ENCODE measurements at places on chromosomes 16 and 17. TPM values are rescaled to one million over a fixed set of nuclear protein-coding genes. Genes with fewer than 3 reads are reported as not detected.

Gene ABCC12
- 0.94 TPM for total RNA-seq

Gene HEATR9
- not detected for total RNA-seq

Gene DHX38
- 42.5 TPM for total RNA-seq

Gene MEIOB
- not detected for total RNA-seq

Gene TP53TG3F
- total RNA-seq = not detected

Gene REXO5
- 0.63 TPM for total RNA-seq

Gene PIRT
- total RNA-seq = not detected

Gene MYH11
- 8.4 TPM for total RNA-seq

GRCh38 chr16:2819179-2819938, 2.3 kb downstream of the PRSS21 start:
- H3K27me3 ChIP-seq = peaks cover 2% of the 10 kb centered on the region
- H3K27ac ChIP-seq = no peak overlapping the region

- H3K4me1 ChIP-seq = no peaks in the 10 kb centered on the region
- H3K27me3 ChIP-seq = no peaks in the 10 kb centered on the region
- DNase-seq = no peak
Measured at GRCh38 chr16:76661691-76662235, 384.6 kb downstream of the CNTNAP4 start.

DNA sequence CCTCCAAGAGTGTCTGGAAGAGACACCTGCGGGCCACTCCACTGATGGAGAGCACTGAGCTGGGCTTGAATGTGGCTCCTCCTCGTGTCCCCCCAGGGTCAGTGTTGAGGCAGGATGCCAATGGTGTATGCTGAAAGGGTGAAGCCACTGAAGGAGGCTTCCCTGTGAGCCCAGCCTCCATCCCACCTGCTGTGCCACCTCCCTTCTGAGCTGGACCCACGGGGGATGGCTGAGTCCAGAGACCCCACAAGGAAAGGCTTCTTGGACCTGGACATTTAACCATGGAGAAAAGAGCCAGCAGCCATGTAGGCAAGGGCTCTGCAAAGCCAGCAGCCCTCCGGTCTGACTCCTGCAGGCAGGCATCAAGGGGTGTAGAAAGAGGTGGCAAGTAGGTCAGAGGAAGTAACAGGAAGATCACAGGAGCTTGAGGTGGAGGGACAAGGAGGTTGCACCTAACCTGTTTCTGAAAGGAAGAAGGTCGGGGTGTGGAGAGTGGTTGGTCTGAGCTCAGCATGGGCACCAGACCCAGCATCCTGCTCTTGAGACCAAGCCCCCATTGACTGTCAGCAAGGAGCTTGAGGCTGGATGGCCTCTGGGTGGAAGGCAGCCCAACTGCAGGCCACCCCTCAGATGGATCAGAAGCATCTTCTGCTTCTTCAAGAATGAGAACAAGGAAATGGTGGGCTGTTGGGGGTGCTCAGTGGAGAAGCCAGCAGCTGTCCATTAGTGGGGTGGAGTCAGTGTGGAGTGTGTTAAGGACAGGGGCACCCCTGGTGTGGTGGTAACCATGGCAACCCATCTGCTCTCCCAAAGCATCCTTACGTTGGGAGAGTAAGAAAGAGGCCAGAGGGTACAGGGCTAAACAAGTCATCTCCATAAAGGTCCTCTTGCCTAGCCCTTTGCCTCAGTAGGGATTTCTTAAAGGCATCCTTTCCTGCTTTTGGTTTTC, 80.7 kb downstream of the PLD6 start:
- H3K4me3 ChIP-seq = no peak overlapping the region
- peak; percentile 32 for DNase-seq
- peaks cover 85% of the 10 kb centered on the region for H3K4me1 ChIP-seq
- H3K36me3 ChIP-seq = peaks cover 22% of the 10 kb centered on the region
- H3K27me3 ChIP-seq = no peaks in the 10 kb centered on the region

DNA sequence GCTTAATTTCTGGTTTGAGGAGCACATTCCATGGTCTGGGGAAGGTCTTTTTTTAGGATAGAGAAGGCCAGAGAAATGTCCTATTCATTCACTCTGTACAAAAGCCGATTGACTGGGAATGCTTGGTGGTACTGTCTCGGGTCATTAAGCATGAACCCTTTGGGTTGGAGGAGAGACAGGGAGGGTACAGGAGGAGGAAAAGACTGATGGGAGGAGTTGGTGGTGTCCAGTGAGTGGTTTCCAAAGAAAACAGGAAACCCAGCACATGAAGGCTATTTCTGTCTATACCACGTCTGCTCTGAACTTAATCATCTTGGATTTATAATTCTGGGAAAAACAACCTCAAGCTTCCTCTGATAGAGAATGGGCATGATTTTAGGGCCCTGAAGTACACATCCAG, 111.9 kb downstream of the XYLT1 start:
- H3K27me3 ChIP-seq = no peaks in the 10 kb centered on the region
- no peak for DNase-seq
- H3K4me3 ChIP-seq = no peak overlapping the region
- no peaks in the 10 kb centered on the region for H3K36me3 ChIP-seq
- no peaks in the 10 kb centered on the region for H3K4me1 ChIP-seq

GRCh38 chr16:47731252-47731651, 270.1 kb downstream of the PHKB start:
- no peaks in the 10 kb centered on the region for H3K4me1 ChIP-seq
- H3K4me3 ChIP-seq = no peak overlapping the region
- no peaks in the 10 kb centered on the region for H3K36me3 ChIP-seq
- no peak overlapping the region for H3K27ac ChIP-seq
- DNase-seq = no peak

DNA sequence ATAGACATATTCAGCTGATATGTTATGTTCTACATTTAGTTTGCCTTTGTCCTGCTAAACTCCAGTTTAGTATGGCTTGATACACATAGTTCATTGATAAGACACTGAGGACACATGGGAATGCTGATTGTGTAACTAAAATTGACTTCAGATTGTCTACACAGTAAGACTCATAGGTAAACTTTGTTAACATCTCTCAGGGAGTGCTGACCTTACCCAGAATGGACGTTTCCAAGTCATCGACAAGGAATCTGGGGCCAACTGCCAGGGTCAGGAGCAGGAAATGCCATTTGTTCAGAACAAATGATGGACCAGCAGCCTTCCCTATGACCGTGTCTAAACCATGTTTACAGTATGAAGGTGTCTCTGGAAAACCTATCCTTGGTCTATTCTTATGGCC, 58.7 kb downstream of the DYNLRB2 start:
- DNase-seq = no peak
- no peaks in the 10 kb centered on the region for H3K4me1 ChIP-seq
- no peaks in the 10 kb centered on the region for H3K27me3 ChIP-seq
- no peak overlapping the region for H3K4me3 ChIP-seq
- no peaks in the 10 kb centered on the region for H3K36me3 ChIP-seq
- no peak overlapping the region for H3K27ac ChIP-seq

DNA sequence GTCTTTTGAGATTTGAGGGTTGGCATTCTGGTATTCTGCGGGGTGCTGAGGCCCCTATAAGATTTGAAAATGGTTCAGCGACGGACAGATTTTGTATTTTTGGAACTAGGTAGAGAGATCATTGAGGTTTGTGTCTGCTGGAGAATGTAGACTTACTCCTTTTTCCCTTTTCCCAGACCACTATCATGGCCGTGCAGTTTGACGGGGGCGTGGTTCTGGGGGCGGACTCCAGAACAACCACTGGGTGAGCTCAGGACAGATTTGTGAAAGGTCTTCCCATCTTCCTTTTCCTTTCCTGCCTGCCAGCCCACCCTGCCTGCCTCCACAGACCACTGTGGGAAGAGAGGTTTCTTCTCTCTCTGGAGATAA, 572 bp downstream of the PSMB6 start:
- H3K4me3 ChIP-seq = peak overlapping the region; percentile 84
- peaks cover 10% of the 10 kb centered on the region for H3K36me3 ChIP-seq
- H3K27me3 ChIP-seq = no peaks in the 10 kb centered on the region
- peak overlapping the region; percentile 79 for H3K27ac ChIP-seq
- peak; percentile 37 for DNase-seq

- H3K4me3 ChIP-seq = no peak overlapping the region
- no peaks in the 10 kb centered on the region for H3K27me3 ChIP-seq
- peak; percentile 88 for DNase-seq
- H3K4me1 ChIP-seq = peaks cover 61% of the 10 kb centered on the region
- no peaks in the 10 kb centered on the region for H3K36me3 ChIP-seq
- H3K27ac ChIP-seq = peak overlapping the region; percentile 58
Measured at GRCh38 chr17:82003411-82004381, 19.0 kb downstream of the CENPX start.

GRCh38 chr17:16932611-16933010, 39.3 kb downstream of the TNFRSF13B start:
- H3K4me3 ChIP-seq = no peak overlapping the region
- H3K36me3 ChIP-seq = no peaks in the 10 kb centered on the region
- H3K4me1 ChIP-seq = no peaks in the 10 kb centered on the region

GRCh38 chr17:14323522-14323981, 22.7 kb downstream of the HS3ST3B1 start:
- no peaks in the 10 kb centered on the region for H3K27me3 ChIP-seq
- no peak overlapping the region for H3K27ac ChIP-seq
- no peaks in the 10 kb centered on the region for H3K36me3 ChIP-seq
- H3K4me3 ChIP-seq = no peak overlapping the region
- no peak for DNase-seq
- no peaks in the 10 kb centered on the region for H3K4me1 ChIP-seq

- no peak for DNase-seq
- H3K27ac ChIP-seq = peak overlapping the region; percentile 23
- H3K27me3 ChIP-seq = no peaks in the 10 kb centered on the region
- no peak overlapping the region for H3K4me3 ChIP-seq
Measured at GRCh38 chr17:68777856-68778694, 176.9 kb upstream of the FAM20A start.

DNA sequence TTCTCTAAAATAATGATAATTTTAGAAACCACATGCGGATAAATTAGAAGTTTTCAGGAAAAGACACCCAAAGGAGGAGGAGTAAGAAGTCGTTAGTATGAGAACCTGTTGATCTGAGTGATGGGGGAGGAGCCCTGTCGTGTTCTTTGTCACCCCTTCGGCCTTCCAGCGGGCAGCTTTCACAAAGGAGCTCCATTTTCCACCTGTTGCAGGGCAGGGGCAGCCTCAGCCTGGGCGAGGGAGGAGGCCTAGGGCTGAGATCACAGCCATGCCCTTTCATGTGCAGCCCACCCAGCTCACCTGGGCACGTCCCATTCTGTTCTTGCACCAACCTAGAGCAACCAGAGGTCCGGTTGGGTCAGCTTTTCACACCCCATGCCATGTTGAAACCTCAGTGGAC, 5.3 kb downstream of the DUSP14 start:
- DNase-seq = no peak
- no peak overlapping the region for H3K27ac ChIP-seq
- H3K4me1 ChIP-seq = peaks cover 20% of the 10 kb centered on the region
- no peak overlapping the region for H3K4me3 ChIP-seq
- no peaks in the 10 kb centered on the region for H3K36me3 ChIP-seq

DNA sequence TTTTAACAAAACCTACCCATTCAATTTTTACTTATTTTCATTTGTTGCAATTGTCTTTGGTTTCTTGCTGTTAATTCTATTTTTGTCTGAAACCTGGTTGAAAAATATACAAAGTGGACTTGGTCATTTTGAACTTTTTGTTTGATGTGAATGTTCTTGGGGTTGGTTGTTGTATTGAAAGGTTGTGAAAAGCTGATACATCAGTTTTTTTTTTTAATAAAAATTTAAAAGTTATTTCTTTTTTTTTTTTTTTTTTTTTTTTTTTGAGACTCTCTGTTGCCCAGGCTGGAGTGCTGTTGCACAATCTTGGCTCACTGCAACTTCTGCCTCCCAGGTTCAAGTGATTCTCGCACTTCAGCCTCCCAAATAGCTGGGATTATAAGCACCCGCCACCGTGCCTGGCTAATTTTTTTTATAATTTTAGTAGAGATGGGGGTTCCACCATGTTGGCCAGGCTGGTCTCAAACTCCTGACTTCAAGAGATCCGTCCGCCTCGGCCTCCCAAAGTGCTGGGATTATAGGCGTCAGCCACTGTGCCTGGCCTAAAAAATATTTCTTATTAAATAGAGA, 28.9 kb downstream of the WIPF2 start:
- H3K4me3 ChIP-seq = no peak overlapping the region
- no peaks in the 10 kb centered on the region for H3K27me3 ChIP-seq
- DNase-seq = no peak
- peaks cover 12% of the 10 kb centered on the region for H3K4me1 ChIP-seq
- H3K36me3 ChIP-seq = no peaks in the 10 kb centered on the region
- no peak overlapping the region for H3K27ac ChIP-seq

- H3K4me1 ChIP-seq = no peaks in the 10 kb centered on the region
- no peak overlapping the region for H3K27ac ChIP-seq
- H3K27me3 ChIP-seq = no peaks in the 10 kb centered on the region
- H3K4me3 ChIP-seq = no peak overlapping the region
- H3K36me3 ChIP-seq = no peaks in the 10 kb centered on the region
- DNase-seq = no peak
Measured at GRCh38 chr17:51818777-51819176, 339.7 kb downstream of the CA10 start.
